ENCODE measurements at places on chromosomes 2 and 18.

- no peaks in the 10 kb centered on the region for H3K36me3 ChIP-seq
- no peak overlapping the region for H3K4me3 ChIP-seq
- H3K4me1 ChIP-seq, result no peaks in the 10 kb centered on the region
- H3K27ac ChIP-seq, result no peak overlapping the region
- DNase-seq, result no peak
Observed at GRCh38 chr2:92072461-92073035, 2798.7 kb upstream of the TEKT4 start.

- no peaks in the 10 kb centered on the region for H3K27me3 ChIP-seq
- no peak overlapping the region for H3K4me3 ChIP-seq
- no peaks in the 10 kb centered on the region for H3K4me1 ChIP-seq
- DNase-seq, result no peak
- no peak overlapping the region for H3K27ac ChIP-seq
- no peaks in the 10 kb centered on the region for H3K36me3 ChIP-seq
Observed at GRCh38 chr2:55891671-55892094, 31.9 kb downstream of the EFEMP1 start.

DNA sequence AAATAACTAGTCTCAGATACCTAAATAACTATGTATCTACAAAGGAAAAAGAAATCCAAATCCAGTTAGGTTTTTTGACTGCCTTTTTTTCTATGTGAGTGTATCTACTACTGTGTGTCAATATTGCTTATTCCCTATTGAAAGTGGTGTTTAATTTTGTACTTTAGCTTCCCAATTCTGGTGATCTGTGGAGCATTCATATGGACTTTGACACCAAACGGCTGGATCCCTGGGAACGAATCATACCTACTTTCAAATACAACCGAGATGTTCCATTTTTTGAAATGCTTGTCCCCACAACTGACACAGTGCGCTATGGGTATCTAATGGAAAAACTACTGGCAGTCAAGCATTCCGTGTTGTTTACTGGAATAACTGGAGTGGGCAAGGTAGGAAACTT lies 152.8 kb downstream of the DNAH6 start:
- peaks cover 27% of the 10 kb centered on the region for H3K4me1 ChIP-seq
- no peaks in the 10 kb centered on the region for H3K36me3 ChIP-seq
- H3K4me3 ChIP-seq, result no peak overlapping the region
- DNase-seq, result no peak

DNA sequence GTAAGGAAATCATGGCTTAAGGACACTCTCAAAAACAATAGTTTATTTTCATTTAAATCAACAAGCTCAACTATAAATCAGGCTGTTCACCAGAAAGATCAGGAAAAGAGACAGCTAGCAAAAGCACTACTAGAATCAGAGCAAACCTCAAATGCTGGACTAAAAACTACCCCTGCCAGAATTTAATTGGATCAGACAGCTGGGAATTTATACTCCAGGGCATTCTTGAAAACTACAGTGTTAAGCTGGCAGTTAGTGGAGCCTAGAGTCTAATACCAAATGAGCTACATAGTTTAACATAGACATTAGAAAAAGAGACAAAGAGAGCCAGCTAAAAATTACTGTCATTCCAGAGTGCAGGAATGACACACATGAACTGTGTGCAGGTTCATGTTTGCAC lies 1016.4 kb upstream of the CRIM1 start:
- no peak overlapping the region for H3K4me3 ChIP-seq
- no peaks in the 10 kb centered on the region for H3K27me3 ChIP-seq
- no peak for DNase-seq
- no peaks in the 10 kb centered on the region for H3K4me1 ChIP-seq
- no peak overlapping the region for H3K27ac ChIP-seq
- no peaks in the 10 kb centered on the region for H3K36me3 ChIP-seq

All from naive thymus-derived CD8-positive, alpha-beta T cell (primary cell).